ENCODE measurements at places on chromosomes 2 and 18.

GRCh38 chr2:14231391-14231898 lies 401.1 kb upstream of the LRATD1 start:
- no peak for DNase-seq

DNA sequence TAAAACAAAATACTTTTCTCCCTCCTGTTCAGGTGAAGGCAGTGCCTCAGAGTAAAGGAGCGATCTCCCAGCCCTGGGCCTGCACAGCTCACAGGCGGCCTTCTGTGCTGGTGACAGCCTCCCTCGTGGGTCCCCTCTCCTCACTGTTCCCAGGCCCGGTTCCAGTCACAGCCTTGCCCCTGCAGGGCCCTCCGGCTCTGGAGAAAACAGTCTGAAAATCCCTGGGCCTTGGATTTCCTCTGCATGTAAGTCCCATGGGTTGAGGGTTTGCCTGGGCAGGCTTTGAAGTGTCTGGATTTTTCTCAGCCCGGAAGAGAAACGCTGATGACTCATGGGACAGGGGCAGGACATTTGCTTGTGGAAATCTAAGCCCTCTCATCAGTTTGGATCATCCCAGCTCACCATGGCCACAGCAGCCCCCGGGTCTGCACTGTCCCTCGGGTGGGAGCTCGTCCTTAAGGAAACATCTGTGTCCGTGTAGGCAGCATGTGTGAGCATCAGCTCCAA lies 186.1 kb upstream of the RAB12 start:
- no peak for DNase-seq

- no peak for DNase-seq
Observed at GRCh38 chr2:181642086-181642485, 14.8 kb downstream of the CERKL start.

DNA sequence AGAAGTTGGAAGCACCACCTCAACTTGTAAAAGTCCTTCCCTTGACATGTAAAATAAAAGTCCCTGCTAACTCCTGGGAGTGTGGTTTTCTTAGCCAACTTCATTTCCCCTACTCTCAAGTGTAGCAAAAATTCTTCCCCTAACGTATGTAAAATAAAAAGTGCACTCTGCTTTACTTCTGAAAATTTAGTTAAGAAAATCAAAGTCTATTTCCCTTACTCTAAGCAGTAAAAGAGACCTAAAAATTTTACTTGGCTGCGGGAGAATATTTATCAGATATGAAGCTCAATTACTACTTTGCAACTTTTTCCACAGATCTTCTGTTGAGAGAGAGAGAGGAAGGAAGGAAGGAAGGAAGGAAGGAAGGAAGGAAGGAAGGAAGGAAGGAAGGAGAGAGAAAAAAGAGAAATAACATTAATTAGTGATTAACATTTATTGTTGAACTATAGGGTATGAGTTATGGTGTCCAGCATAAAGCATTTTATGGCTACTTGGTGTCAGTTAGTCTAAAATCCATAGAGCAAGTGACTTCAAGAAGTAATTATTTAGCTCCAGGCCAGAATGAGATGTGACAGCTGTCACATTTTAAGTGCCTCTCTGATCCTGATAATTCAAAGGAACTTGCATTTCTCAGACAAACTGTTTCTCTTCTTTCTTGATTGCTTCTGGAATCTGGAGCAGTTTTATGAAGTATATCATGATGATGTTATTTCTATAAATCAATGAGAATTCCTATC lies 210.3 kb downstream of the TMX3 start:
- no peak for DNase-seq

DNA sequence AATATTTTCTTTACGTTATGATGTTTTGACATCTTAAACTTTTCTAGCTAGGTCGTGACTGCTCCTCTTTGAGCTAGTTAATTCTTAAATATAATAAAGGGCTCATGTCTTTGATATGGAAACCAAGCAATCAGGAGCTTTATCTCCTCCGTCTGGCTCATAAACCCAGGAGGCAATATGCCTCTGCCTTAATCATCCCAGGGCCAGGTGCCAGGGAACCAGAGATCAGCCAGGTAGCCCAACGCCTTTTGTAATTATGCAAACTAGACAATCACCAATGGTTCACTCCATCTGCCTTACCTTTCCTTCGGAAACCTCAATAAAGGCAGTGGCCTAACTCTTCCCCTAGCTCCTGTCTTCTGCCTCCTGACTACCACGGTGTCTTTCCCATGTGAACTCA lies 213.7 kb downstream of the KCNJ3 start:
- no peak for DNase-seq

GRCh38 chr18:55031979-55032378 lies 72.7 kb upstream of the CCDC68 start:
- no peak for DNase-seq

DNA sequence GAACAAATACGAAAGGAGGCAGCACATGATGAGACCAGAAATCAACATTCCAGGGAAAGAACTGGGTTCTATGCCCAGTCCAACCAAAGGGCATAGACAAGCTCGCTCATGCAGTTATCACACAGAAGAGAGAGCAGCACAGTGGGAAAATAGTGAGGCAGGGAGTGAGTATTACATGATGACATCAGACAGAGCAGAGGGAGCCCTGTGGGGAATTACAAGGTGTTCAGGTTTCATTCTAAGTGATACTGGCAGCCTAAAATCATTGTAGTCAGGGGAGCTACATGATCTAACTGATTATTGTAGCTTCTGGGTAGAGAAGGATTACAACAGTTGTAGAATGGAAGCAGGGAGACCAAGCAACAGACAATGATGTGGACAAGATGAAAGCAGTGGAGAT lies 658.5 kb downstream of the ARHGAP15 start:
- no peak for DNase-seq

Data from stimulated activated CD4-positive, alpha-beta T cell treated with anti-CD3 and anti-CD28 coated beads, Interleukin-1b, Interleukin-23, amount 100 ng/mL, for 4 hours (primary cell).